Foreskin melanocyte (primary cell): ENCODE measurements at places on chromosomes 11 and 22.

- DNase-seq, result no peak
These were observed 5.0 kb upstream of the MTNR1B start for GRCh38 chr11:92964471-92964870.

GRCh38 chr22:27213294-27213693 lies 555.9 kb downstream of the MIAT start:
- DNase-seq, result no peak

DNA sequence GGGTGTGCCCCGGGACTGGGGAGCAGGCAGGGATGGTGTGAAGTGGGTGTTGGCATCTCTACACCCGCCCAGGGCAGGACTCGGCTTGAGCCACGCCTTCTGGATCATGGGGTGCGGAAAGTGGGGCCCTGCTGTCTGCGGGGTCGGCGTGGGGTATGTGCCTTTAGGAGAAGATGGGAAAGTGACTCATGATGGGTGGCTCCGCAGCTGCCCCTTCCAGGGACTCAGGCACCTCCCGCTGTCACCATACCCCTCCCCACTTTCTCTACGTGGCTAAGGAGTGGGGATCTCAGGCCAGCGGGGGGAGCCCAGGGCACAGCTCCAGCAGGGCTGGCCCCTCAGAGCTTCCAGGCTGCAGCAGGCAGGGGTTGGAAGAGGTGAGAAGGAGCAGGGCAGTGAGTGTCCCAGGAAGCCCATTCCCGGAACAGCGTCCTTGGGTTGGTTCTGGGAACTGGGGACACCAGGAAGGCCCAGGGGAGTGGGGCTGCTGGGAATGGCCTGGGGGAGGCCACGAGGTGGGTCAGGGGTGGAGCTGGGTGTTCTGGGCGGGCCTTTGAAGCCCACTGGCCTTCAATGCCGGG lies 102.9 kb upstream of the FGF3 start:
- no peak for DNase-seq

- peak; percentile 72 for DNase-seq
These were observed 58.6 kb downstream of the UVRAG start for GRCh38 chr11:75873417-75874221.

DNA sequence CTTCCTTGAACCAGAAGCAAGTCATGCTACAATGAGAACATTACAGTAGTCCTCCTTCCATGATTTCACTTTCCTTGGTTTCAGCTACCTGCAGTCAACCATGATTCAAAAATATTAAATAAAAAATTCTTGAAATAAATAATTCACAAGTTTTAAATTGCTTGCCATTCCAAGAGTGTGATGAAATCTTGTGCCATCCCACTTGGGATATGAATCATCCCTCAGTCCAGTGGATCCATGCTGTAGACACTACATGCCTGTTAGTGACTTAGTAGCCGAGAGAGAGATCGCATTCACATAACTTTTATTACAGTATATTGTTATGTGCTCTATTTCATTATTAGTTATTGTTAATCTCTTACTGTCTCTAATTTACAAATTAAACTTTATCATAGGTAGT lies 6.0 kb downstream of the HOATZ start:
- DNase-seq, result no peak

- DNase-seq, result no peak
These were observed 12.9 kb downstream of the DTX4 start for GRCh38 chr11:59184691-59185339.

GRCh38 chr22:38426628-38427027 lies 28.4 kb downstream of the KCNJ4 start:
- DNase-seq, result no peak

DNA sequence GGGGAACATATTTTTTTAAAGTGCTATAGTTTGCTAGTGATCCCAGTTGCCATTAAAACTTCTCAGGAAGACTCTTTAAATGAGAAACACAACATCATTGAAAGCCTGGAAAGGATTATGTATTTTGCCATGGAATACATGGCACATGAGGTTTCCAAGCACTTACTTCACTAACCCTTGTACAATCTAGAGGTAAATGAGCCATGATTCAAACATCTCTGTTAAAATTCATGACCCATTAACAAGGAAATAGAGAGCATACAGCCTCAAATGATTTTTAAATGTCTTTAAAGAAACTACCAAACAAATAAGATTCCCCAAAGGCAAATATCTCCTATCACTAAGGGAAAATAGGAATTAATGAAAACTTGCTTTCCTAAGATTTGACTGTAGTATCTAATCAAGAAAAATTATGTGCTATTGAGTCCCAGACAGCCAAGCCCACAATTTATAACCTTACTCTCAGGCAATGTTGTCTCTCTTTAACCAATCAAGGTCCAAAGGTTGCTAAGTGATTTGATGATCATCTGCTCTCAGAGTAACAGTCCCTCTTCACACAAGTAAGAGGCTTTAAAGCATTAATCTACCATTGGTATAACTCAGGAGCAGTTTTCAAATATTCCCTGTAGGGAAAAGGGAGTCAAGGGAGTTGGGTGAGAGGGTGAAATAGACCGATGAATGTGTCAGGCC lies 92.0 kb upstream of the DDI1 start:
- DNase-seq, result no peak

DNA sequence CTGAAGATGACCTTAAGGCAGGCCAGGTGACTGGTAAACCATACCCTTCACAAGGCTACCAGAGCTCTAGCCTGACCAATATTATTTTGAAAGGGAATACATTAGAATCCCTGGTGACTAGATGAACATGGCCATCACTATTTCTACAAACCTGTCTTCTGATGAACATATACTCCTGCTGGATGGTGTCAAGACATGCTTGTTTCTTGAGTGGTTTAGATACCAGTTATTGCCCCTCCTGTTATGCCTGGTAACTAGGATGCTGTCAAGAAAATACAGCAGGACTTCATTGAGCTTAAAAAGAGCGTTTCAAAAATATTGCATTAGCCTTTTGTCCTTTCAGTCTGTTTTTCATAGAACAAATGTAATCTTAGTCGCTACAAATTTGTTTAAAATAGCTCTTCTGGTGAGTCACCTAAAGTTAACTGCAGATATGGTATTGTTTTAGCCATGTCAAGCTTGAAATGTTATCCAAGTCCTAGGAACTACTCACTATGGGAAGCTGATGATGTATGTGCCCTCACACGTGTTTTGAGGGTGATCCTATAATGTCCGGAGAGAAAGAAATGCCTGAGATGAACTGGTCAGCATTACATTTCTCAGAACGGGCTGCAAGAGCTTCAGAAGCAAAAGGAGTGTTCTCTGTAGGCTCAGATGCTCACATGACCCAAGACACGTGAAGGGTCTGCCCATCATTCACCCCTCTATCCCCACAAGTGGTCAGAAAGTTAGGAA lies 20.6 kb downstream of the ADM start:
- DNase-seq, result peak; percentile 28

GRCh38 chr22:25420925-25421904 lies 143.3 kb upstream of the GRK3 start:
- no peak for DNase-seq

DNA sequence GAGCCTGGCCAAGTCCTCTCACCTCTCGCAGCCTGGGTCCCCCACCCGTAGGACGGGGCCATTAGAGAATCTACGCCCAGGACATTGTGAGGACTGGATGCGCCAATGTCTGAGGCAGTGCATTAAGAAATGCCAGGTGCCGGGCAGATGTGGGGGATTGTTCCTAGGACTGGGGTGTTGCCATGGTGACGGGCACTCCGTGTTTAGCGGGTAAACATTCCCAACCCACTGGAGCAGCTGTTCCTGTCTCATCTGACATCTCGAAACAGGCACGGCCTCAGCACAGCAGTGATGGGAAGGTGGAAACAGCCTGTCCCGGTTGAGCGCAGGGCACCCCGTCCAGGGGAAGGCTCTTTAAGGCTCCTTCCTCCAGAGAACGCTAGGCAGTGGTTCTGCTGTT lies 99.6 kb upstream of the RTL6 start:
- DNase-seq, result no peak

- no peak for DNase-seq
These were observed 27.0 kb downstream of the USH1C start for GRCh38 chr11:17517186-17517585.

GRCh38 chr11:86910592-86910991 lies 44.6 kb downstream of the FZD4 start:
- no peak for DNase-seq

DNA sequence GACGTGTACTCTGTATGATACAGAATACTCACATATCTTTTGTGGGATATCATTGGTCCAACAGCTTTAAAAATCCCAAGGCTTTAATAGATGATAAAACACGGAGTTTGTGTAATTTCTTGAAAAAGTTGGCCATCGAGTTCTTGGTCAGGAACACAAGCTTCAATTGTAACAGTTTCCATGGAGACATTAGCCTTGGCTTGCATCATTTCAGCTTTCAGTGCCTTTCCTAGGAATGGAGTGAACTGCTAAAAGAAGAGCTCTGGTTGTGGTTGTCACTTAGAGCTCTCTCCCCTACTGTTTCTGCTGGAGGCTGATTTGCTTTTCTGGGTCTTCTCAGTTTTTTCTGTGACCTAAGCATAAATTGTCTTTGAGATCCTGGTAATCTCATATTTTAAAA lies 14.2 kb downstream of the BMAL1 start:
- DNase-seq, result peak; percentile 16

- DNase-seq, result no peak
These were observed 145.7 kb upstream of the TRPC6 start for GRCh38 chr11:101729406-101730078.

- no peak for DNase-seq
These were observed 23.5 kb downstream of the CHST1 start for GRCh38 chr11:45641961-45642360.
